Putamen (tissue), 1 donor: ENCODE measurements at places on chromosomes 7 and 10.

- peak; percentile 56 for DNase-seq
Measured at GRCh38 chr7:23055582-23056178, 41.8 kb upstream of the HYCC1 start.

DNA sequence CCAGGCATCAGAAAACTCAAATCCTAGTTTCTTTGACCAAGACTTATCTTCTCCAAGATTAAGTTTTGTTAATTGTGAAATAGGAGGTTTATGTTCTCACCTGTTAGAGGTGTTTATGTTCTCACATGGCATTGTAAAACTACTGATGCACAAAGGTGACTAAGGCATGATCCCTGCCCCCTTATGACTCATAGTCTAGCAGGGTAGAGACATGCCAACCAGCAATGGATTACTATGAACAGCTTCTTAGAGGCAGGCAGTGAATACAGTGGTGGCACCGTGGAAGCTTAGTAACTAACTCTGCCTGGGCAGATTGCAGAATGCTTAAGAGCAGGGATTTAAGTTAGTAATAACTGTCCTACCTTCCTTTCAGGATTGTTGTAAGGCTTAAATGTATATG, 400.9 kb downstream of the SORCS3 start:
- DNase-seq, result no peak

- DNase-seq, result no peak
Measured at GRCh38 chr10:76002262-76002854, 570.9 kb downstream of the LRMDA start.

DNA sequence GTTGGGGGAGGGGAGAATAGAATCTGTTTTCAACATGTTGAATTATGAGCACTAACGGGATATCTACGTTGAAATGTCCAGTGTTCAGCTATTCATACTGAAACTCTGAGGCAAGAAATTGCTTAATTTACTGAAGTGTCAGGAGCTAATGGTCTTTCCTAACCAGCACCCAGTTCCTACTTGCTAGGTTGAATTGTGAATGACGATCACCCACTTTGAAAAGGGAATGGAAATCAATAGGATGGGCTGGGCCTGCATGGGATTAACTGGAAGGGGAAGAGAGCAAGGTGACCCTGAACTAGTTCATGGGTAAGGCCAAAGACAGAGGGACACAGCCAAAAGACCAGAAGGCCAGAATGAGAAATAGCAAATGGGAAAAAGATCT, 51.3 kb downstream of the HIPK2 start:
- no peak for DNase-seq

DNA sequence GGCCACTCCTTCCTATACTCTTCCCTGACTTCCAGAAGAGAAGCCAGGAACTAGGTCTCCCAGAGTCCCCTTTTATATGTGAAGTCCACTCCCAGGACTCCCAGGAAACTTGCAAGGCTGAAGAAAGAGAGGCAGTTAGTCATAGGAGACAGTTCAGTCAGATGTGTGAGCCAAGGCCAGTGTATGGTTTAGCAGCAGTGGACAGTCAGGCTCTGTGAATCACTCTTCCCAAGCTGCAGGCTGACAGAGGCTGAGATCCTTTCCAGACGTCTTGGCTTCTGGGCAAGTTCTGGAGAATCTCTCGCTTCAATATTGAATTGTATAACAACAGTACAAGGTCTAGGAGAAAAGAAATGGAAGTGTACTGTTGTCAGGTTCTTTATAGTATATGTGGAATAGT, 26.9 kb downstream of the BLVRA start:
- no peak for DNase-seq

DNA sequence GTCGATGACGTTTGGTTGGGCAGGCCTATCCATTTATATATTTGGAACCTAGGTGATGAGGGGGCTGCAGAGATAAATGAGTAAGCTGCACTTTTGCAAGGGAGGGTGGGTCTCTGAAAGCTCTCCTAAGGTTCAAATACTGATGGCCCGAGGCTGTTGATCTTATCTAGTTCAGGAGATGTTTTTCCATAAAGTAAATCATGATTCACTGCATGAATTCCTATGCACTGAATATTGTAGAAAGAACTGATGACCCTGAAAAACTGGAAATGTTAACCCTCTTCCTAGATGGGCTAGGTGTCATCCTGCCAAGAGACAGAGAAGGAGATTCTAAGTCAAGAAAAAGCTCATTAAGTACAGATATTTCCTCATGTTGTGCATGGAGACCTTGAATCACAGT, 459.9 kb downstream of the PLXNA4 start:
- no peak for DNase-seq

- DNase-seq, result no peak
Measured at GRCh38 chr10:113180401-113181154, 230.5 kb downstream of the TCF7L2 start.

DNA sequence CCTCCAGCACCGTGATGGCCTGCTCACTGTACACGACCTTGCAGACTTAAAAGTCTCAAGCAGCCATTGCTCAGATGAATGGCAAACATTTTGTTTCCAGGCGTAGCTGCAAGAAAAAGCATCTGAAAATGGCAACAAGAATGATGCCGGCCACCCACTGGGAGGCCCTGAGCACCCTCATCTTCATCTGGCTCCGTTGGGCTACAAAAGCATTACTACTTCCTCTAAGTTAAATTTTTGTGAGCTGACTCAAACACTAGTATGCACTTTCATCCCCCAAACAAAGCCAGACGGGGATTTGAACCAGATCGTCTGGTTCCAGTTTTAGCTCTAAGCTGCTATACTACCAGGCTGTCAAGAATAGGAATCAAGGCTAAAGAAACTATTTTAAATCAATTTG, 116.6 kb upstream of the CDK1 start:
- no peak for DNase-seq
